ENCODE measurements at places on chromosomes 7 and 10. TPM values are rescaled to one million over a fixed set of nuclear protein-coding genes. Genes with fewer than 3 reads are reported as not detected.

Gene C10orf67
- total RNA-seq = not detected

Gene ZNF365
- total RNA-seq = not detected

Gene TMEM184A
- total RNA-seq = 144 TPM

Gene IFIT5
- 7.2 TPM for total RNA-seq

Gene GIMAP5
- total RNA-seq = 27.6 TPM

DNA sequence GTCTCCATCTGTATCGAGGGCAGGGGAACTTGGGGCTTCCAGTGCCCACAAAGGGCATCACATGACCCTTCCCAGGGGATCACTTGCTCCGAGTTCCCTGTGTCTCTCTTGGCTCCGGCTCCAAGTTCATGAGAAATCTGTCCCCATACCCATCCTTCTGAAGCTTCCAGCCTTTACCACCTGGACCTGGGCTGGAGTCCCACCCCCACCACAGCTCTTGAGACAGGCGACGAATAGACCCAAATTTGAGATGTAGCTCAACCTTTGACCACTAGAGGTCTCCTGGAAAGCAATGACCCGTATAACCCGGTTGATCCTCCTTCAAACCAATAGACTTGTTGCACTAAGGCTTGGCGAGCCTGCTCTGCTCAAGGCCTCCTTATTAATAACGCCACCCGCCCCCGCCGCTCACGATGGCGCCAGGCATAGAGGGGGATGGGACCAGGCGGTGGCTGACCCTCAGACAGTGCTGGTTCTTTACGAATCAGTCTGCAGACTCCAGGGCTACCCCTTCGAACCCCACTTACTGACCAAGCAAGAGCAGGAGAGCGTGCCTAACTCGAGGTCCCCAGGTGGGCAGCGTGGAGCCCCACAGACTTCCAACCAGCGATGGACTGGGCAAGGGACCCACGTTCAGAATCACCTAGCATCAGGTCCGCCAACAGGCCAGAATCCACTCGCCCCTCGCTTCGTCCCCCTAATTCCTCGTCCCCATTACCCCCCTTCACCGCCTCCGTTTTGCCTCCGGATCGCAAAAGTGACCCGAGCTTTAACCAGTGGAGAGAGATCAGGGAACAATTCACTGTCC lies 4.4 kb upstream of the ARID5B start:
- peak; percentile 57 for DNase-seq
- no peaks in the 10 kb centered on the region for H3K36me3 ChIP-seq
- H3K27ac ChIP-seq = peak overlapping the region; percentile 95
- no peaks in the 10 kb centered on the region for H3K27me3 ChIP-seq

- no peaks in the 10 kb centered on the region for H3K36me3 ChIP-seq
- no peaks in the 10 kb centered on the region for H3K4me1 ChIP-seq
- no peaks in the 10 kb centered on the region for H3K27me3 ChIP-seq
- no peak overlapping the region for H3K27ac ChIP-seq
These were observed 63.4 kb downstream of the RNF32 start for GRCh38 chr7:156703773-156704482.

- H3K4me3 ChIP-seq = no peak overlapping the region
- H3K27ac ChIP-seq = no peak overlapping the region
- H3K4me1 ChIP-seq = peaks cover 11% of the 10 kb centered on the region
- no peak for DNase-seq
- H3K27me3 ChIP-seq = no peaks in the 10 kb centered on the region
These were observed 74.3 kb downstream of the LHPP start for GRCh38 chr10:124535731-124536495.

DNA sequence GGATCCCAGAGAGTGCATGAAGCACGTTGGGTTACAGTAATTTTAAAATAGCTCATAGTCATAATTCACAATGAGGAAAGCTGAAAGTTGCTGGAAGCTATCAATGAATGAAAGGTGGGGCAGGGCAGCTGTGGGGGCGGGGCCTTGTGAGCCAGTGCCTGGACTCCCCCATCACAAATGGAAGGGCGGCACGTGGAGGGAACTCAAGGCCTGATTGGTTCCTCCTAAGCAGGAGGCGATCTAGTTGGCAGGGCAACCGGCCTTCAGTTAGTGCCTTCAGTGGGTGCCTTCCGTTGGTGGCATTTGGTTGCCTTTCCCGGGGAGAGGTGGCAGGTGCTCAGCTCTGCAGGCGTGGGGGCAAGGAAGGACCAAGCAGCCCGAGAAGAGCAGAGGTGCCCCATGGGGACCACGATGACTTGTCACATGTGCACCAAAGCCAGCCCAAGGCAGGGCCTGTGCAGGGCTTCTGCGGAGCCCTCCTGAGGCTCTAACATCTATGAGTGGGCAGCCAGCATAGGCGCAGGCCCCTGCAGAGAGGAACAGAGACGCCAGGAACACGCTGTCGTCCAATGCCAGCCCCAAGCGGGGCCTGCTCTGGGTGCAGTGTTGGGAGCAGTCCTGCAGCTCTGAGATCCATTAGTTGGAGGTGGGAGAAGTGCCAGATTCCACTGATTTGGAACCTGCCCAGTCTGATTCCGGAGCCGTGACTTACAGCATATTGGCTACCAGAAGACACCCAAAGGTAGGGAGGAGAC lies 59.8 kb upstream of the PDSS1 start:
- H3K36me3 ChIP-seq = no peaks in the 10 kb centered on the region
- H3K27ac ChIP-seq = no peak overlapping the region
- H3K4me1 ChIP-seq = no peaks in the 10 kb centered on the region
- no peaks in the 10 kb centered on the region for H3K27me3 ChIP-seq
- no peak overlapping the region for H3K4me3 ChIP-seq
- DNase-seq = no peak

- H3K36me3 ChIP-seq = no peaks in the 10 kb centered on the region
- no peaks in the 10 kb centered on the region for H3K27me3 ChIP-seq
- H3K4me3 ChIP-seq = no peak overlapping the region
- no peak overlapping the region for H3K27ac ChIP-seq
These were observed 228.6 kb downstream of the MAD1L1 start for GRCh38 chr7:2003931-2004812.

DNA sequence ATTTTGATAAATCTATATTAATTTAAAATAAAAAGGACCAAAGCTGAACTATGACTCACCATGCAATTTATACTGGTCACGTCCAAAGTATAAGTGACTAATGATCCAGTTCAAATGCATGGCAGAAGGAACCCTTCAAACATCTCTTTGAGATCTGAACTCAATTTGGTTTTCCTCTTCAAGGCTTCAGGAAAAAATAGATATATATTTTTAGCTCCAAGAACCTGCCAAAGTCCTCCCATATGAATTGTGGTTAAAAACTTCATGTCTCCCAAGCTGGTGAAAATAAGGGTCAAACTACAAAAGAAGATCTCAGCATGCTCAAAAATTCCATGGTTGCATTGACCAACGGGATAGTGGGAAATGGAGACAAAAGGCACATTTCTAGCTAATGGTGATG lies 34.6 kb upstream of the PDE1C start:
- H3K27ac ChIP-seq = no peak overlapping the region
- no peaks in the 10 kb centered on the region for H3K4me1 ChIP-seq
- no peak for DNase-seq
- no peak overlapping the region for H3K4me3 ChIP-seq
- H3K36me3 ChIP-seq = no peaks in the 10 kb centered on the region

Data from Peyer's patch (tissue), 4 donors.